Fibroblast of skin of right quadriceps (primary cell): ENCODE measurements at places on chromosomes 7 and 10.
A peak's percentile ranks its signal among the peaks of the same experiment; 100 is the strongest.

DNA sequence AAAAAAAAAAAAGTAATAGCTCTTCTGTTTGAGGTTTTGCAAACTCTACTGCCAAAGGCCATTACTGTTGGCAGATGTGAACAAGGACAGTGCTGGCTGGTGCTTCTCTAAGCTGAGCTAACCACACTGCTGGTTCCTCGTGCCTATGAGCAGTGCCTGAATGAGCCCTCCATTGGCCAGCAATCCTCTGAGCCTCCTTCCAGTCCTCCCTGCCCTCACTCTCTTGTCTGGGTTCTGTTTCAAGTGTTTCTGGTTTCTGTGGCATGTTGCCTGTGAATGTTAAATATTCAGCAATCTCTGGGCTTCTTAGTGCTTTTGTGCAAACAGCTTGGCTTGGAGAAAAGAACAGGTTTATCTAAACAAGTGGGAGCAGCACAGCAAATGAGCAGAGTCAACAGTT lies 161.3 kb upstream of the AUTS2 start:
- DNase-seq, result no peak

- no peak for DNase-seq
Observed at GRCh38 chr7:22219739-22220493, 137.0 kb downstream of the RAPGEF5 start.

- no peak for DNase-seq
Observed at GRCh38 chr7:123209786-123210185, 10.0 kb upstream of the SLC13A1 start.

DNA sequence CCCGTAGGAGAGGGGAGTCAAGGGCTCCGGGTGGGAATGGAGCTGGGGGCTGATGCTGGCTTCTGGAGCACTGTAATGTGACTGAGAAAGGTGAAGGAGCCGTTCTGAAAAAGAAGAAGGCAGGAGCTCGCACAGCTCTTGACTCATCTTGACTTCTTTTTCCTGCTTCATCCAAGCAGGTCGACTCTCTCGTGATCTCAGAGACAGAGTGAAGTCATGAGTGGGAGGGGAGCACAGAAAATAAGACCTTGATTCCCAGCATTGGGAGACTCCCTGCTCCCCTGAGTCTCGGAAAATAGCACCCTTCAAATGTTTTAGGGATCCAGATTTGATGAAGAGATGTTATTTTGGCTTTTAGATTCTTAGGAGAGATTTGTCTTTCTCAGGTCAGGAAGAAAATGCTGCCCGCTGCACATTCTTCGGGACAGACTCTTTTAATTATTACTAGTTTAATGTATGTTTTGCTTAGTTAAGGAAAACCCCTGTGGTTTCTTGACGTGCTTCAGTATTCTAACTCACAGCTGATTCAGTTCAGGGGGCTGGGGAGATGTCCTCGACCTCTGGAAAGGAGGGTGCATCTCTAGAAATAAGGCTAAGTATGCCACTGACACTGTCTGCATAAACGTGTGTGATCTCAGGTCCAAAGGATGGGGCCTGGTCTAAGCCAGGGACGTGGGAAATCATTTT lies 34.1 kb downstream of the EGFR start:
- DNase-seq, result peak; percentile 81

DNA sequence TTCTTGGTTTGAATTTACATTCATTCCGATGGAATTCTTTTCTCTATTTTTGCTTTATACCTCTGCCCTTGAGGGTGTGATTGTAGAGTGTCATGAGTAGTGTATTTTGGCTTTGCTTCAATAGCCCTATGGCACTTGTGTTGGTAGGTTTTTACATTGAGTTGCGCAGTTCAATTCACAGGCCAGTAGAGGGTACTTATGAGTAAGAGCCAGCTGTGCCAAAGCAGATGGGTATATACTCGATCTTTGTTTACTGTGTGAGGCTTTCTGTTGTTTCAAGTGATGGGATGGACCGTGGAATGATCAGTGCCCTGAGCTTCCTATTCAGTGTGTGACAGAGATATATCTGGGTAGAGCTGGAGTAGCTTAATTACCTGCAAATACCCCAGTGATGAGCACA lies 4.3 kb upstream of the AKR1C3 start:
- DNase-seq, result peak; percentile 4

GRCh38 chr10:79266543-79267312 lies 80.5 kb upstream of the PPIF start:
- peak; percentile 91 for DNase-seq

- no peak for DNase-seq
Observed at GRCh38 chr7:120400806-120401455, 128.0 kb downstream of the KCND2 start.

DNA sequence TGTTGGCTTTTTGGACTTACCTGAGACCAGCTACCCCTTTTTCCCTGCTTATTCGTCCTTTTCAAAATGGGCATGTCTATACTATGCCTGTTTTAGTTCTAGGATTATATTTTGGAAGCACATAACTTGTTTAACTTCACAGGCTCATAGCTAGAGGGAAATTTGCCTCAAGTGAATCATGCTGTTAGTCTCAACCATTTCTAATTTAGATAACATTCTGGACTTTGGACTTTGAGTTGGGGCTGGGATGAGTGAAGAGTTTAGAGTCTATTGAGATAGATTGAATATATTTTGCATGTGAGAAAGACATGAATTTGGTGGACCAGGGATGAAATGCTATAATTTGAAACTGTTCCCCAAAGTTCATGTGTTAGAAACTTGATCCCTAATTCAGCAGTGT lies 554.6 kb upstream of the C7orf33 start:
- DNase-seq, result no peak

GRCh38 chr7:48209004-48209600 lies 37.8 kb downstream of the ABCA13 start:
- DNase-seq, result no peak

DNA sequence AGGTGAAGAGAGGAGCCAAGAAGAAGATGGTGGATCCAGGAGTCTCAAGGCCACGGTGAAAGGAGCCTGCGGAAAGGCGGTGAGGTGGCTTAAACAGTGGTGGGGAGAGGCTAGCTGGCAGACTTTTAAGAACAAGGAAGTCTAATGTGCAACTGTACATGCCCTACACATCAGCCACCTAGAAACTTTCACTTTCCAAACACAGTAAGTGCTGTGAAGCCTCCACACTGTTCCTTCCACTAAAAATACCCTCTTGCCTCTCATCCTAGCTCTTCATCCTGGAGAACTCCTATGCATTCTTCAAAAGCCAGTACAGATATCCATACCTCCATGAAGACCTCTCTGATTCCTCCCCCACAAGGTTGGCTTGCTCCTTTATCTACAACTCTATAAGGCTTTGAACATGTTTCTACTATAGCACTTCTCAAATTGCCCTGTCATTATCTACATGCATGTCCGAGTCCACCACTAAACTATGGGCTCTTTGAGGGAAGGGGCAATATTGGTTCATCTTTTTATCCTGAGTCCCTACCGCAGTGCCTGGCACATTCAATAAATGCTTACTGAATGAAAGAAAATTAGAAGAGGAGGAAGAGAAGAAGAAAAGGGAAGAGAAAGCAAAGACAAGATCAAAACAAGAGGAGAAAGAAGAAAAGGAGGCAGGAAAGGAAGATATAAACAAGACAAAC lies 54.2 kb downstream of the DNAJC12 start:
- no peak for DNase-seq

- DNase-seq, result peak; percentile 75
Observed at GRCh38 chr10:102450374-102451104, 804 bp downstream of the C10orf95 start.

DNA sequence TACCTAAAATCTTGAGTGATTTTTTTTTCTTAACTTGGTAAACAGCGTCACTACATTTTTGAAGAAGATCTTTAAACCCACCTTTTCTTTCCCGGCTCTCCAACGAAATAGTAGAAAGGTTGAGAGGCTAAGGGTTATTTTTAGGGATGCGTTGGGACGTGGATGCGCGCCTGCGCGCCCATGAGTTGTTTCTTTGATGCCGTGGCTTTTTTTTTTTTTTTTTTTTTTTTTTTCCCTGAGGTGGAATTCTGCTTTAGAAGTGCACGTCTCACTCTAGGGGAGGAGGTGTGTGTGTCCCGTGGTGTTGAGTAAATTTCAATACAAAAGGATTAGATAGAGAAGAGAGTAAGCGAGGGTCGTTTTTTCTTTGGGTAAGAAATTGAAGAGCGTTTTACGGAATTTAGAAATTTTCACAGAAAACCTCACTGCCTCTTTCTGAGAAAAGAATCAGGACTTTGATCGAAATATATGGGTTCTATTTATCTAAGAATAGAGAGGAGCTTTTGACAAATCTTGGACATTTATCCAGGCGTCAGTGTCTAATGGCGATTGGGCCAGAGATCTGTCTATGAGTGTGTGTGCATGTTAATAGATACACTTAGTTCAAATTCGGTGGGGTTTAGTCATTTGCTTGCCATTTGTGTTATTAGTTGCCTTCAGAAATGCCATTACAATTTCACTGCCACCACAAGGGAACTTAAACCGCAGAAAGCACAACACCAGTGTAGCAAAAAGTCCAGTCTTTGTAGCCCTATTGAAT lies 1.2 kb upstream of the SP8 start:
- no peak for DNase-seq
